ENCODE measurements at places on chromosomes 5 and 9.
A peak's percentile ranks its signal among the peaks of the same experiment; 100 is the strongest.

DNA sequence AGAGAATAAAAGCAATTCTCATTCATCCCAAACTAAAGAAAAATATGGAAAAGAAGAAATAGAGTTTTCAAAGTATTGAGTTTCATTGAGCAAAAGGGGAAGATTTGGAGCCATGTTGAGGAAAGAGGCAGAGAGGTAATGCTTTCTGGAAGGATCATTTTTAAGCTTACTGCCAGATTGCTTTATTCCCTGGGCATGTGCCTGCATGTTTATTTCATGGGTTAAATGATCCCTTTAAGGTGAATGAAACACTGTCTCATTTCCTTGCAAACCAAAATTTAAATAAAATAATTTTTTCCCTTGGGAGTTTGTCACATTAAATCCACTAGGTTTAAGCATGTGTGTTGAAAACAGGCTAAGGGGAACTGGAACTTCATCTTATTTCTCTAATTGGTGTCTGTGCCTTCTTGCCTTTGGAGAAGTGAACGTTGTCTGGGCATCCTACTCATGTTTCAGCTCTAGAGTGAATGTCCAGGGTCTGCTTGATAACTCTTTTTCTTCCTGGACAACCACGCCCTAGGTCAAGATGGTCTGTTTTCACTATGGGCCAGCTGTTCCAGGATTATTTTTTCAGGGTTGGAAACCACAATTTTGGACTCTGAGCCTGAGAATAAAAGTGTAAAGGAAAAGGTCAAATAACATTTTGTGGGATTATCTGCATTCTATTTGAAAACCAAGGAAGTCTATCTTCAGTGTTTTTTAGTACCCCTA lies 114.1 kb upstream of the ELL2 start:
- DNase-seq = no peak

DNA sequence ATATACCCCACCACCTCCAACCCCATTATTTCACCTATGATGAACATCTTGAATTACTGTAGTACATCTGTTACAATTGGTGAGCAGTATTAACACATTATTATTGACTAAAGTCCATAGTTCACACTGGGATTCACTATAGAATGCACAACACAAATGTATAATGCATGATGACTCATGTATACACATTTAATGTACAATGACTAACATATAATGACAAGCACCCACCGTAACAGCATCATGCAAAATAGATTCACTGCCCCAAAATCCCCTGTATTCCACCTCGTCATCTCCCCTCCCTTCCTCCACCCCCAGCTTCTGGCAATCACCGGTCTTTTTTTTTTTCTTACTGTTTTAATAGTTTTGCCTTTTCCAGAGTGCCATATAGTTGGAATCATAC lies 47.1 kb upstream of the NEK6 start:
- no peak for DNase-seq

GRCh38 chr5:37495668-37496347 lies 116.7 kb downstream of the WDR70 start:
- DNase-seq = no peak

GRCh38 chr9:112396872-112397271 lies 17.0 kb downstream of the HSDL2 start:
- no peak for DNase-seq

- no peak for DNase-seq
Measured at GRCh38 chr9:122252796-122253195, 11.8 kb downstream of the RBM18 start.

GRCh38 chr5:3372289-3372688 lies 223.3 kb upstream of the IRX1 start:
- DNase-seq = no peak

GRCh38 chr9:71144495-71144894 lies 23.1 kb upstream of the TRPM3 start:
- no peak for DNase-seq

DNA sequence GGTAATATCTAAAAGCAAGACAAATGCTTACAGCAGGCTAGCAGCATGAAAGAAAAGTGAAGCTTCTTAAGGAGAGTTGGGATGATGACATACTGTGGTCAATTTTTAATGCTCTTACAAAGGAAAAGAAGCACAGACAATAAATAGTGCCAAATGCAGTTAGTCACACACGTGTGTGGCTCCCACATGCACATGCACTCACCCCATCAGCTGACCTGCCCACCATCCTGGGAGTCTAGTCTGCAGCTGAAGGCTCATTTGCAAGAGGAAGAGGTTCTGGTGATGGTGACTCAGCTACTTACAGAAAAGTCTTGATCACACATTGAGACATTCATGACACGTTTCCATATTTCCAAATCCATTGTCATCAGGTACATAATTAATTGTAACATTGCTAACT lies 129.3 kb downstream of the MRPL36 start:
- DNase-seq = peak; percentile 50

GRCh38 chr9:37486616-37487548 lies 1.1 kb downstream of the POLR1E start:
- no peak for DNase-seq

DNA sequence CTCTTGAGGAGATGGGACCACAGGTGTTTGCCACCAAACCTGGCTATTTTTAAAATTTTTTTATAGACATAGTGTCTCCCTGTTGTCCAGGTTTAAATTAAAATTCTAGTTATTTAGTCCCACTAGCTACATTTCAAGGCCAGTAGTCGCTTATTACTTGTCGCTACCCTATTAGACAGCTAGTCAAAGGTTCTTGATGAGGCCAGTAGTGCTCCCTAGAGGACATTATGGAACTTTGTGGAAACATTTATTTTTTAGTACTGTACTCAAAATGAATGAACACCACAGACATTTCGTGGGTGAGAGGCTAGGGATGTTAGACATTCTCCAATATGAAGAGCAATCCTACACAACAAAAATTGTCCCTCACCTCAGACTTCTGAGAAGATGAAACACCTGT lies 14.4 kb upstream of the GRXCR2 start:
- DNase-seq = no peak

DNA sequence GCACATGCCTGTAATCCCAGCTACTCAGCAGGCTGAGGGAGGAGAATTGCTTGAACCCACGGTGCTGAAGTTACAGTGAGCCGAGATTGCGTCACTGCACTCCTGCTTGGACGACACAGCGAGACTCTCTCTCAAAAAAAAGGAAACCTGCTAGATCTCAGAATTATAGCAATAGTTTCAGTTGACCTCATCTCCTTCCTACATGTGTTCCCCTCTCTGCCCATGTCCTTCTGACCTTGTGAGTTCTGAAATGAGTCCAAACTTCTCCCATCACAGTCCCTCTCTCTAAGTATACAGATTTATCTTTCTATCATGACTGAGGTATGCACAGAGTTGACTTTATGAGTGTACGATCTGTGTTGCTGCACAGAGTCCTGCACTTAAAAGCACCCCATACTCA lies 44.6 kb upstream of the SHOC1 start:
- no peak for DNase-seq

DNA sequence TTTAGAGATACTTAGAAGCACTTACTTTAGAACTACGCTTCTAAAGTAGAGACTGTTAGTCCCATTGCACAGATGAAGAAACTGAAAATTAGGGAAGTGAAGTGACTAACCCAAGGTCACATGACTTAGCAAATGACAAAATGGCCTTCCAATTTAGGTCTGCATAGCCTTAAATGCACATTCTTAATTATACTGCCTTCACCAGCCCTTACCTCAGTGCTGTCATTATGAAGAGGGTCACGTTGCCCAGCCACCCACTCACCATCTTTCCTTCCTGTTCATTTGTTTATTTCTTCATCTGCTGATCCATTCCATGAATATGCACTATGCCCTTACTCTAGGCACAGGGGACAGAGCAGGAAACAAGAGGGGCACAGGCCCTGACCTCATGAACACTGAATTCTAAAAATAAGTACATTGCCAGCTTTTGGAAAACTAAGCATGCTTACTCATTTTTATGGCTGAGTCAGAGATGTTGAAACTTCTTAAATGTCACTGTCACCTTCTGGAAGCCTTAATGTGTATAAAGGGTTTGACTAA lies 8.6 kb downstream of the HAVCR2 start:
- DNase-seq = peak; percentile 35

- no peak for DNase-seq
Measured at GRCh38 chr9:131892162-131892707, 152.4 kb upstream of the RAPGEF1 start.

DNA sequence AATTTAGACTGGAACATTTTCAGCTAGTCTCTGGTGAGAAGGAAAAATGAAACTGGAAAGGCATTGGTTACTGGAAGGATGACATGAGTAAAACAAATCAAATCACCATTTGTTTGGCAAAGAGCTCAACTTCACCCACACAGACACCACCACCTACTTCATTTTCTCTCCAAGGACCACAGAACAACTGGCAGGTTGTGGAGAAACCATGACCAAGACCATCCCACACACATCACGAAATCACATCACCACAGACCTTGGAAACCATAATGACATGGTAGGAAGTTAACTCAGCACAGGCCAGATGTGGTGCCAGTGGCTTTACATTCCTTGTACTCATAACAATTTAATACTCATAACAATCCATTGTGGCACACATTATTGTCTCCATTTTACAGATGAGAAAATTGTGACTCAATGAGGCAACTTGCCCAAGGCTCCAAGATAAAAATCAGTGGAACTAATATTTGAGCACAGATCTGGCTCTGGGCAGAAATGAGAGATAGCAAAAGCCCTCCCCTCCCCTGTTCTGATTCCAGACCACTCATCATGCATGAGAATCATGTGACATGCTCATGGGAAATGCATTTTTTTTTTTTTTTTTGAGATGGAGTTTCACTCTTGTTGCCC lies 7.5 kb downstream of the OR1K1 start:
- DNase-seq = no peak

- DNase-seq = no peak
Measured at GRCh38 chr9:121273064-121273775, 5.3 kb downstream of the GSN start.

DNA sequence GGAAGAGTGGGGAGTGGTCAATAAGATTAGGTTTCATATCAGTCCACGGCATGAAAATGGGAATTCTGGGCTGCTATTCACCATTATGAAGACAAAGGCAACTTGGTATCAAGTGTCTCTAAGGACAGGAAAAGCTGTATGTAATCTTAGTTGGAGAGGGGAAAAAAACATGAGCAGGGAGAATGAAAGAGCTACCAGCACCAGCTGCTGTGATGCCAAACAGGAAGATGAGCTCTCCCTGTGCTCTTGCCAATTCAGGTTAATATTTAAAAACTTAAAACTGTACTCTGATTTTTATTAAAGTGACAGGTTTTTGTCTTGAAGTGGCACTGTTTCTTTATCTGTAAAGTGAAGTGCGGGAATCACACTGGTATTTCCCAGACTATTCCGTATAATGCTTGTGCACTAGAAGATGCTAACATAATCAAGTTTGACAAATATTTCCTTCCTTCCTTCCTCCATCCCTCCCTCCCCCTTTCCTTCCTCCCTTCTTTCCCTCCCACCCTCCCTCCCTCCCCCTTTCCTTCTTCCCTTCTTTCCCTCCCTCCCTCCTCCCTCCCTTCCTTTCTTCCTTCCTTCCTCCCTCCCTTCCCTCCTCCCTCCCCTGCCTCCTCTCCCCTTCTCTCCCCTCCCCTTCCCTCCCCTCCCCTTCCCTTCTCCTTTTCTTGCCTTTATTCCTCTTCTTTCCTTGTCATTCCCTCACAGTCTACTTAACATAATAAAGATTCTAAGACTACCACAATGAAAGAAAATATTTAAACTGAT lies 1383.0 kb upstream of the C9orf72 start:
- DNase-seq = no peak

All from head of caudate nucleus (tissue), 42 donors.